Activated CD4-positive, alpha-beta T cell treated with anti-CD3 and anti-CD28 coated beads, Interleukin-2, amount 10 ng/mL, durations not matched to agents 7 days and 5 days (primary cell): ENCODE measurements at places on chromosomes 2 and 18.

- no peak overlapping the region for H3K4me3 ChIP-seq
- no peaks in the 10 kb centered on the region for H3K36me3 ChIP-seq
- H3K4me1 ChIP-seq: peaks cover 6% of the 10 kb centered on the region
- DNase-seq: no peak
- no peak overlapping the region for H3K27ac ChIP-seq
Observed at GRCh38 chr2:237661799-237662328, 34.5 kb downstream of the LRRFIP1 start.

DNA sequence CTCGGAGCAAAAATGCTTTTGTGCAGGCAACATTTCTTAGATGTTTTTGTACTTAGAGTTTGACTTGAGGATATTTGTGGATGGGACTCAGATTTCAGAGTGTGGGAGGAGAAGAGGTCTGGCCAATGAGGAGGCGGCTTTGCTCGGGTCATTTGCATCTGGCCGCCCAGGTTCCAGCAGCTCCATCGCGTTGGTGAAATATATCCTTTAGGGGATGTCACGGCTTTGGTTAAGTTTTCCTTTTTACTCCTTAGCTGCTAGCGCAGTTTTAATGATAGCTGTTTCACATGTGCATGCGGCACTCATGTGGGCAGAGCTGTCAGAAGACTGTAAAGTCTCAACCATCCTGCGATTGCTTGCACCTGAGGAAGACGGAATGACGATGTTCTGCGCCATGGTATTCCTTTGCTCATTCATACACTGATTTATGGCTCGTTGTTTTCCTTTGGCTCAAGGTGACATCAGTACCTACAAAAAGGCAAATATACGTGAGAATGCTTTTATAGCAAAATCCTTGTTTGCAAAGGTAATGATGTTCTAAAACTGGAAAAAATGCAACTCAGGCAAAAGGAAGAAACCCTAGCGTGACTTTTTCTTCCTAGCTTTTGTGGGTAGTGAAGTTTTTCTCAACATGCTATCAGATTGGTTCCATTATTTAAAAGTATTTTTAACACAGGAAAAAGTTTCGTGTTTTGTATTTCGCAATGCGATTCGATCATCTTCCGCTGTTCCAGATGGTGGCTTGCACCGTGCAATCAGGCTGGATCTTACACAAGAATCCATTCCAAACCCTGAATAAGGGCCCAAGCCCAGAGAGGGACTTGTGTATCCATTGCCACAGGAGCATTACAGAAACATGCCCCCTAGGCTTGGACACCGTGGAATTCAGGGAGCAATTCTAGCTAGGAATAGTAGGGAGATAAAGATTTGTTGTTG is 70.5 kb upstream of the ZNF516 start:
- H3K4me3 ChIP-seq: no peak overlapping the region
- no peak overlapping the region for H3K27ac ChIP-seq
- H3K36me3 ChIP-seq: no peaks in the 10 kb centered on the region
- peaks cover 17% of the 10 kb centered on the region for H3K27me3 ChIP-seq

- H3K27me3 ChIP-seq: peaks cover 3% of the 10 kb centered on the region
- H3K4me3 ChIP-seq: no peak overlapping the region
- no peak overlapping the region for H3K27ac ChIP-seq
- H3K4me1 ChIP-seq: no peaks in the 10 kb centered on the region
- DNase-seq: no peak
Observed at GRCh38 chr18:37280701-37281393, 284.8 kb downstream of the CELF4 start.

DNA sequence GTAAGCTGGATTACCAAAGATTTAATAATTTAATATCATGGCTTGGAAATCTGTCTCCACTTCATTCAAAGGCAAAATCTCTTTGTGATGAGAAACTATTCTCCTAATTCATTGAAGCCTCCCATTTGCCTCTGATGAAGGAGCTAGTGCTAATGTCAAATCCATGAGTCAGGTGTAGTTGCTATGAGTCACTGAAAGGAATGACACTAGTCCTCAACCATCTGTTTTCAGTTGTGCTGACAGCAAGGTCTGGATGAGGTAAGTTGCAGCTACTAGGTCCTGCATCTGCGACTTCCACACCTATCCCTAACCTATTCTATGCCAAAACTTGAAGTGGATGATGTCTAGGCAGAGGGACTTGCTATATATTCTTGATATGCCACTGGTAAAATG is 324.0 kb upstream of the UBE2E3 start:
- no peak overlapping the region for H3K27ac ChIP-seq
- H3K27me3 ChIP-seq: peaks cover 5% of the 10 kb centered on the region
- no peak for DNase-seq

GRCh38 chr2:118197011-118197675 is 108.9 kb downstream of the INSIG2 start:
- no peaks in the 10 kb centered on the region for H3K4me1 ChIP-seq
- no peak overlapping the region for H3K4me3 ChIP-seq
- DNase-seq: no peak
- H3K36me3 ChIP-seq: no peaks in the 10 kb centered on the region
